Activated naive CD8-positive, alpha-beta T cell treated with anti-CD3 and anti-CD28 coated beads, Interleukin-2, amount 10 ng/mL, durations not matched to agents 7 days and 5 days (primary cell): ENCODE measurements at places on chromosomes 2 and 18.
A peak's percentile ranks its signal among the peaks of the same experiment; 100 is the strongest.

- no peak for DNase-seq
These were observed 24.1 kb upstream of the PLEKHM3 start for GRCh38 chr2:208049441-208049840.

DNA sequence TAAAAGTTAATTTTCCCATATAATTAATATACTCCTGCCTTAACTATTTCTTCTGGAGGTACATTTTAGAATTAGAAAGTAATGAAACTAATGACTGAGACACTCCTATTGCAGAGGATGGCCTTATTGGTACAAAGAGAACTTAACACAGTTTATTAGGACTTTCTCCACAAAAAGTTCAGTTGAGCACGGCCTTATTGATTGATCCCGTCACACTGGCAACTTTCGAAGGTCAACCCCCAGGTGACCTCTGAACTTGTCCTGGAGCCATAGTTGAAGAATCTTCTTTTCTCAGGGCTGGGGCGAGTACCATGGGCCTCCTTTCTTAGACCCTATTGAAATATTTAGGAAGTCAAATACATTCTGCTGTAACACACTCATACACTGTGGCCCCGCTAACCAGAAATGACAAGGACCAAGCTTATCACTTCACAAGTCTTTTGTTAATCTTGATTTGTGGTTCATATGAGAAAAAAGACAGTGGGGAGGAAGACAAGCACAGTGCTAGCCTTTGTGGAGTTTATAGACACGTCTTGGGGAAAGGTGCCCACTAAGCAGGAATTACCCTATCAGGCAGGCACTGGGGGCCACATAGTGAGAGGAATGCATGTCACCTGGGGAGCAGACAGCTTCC lies 11.2 kb downstream of the SPP2 start:
- DNase-seq = no peak

GRCh38 chr2:82260521-82260920 lies 1956.0 kb upstream of the LRRTM1 start:
- no peak for DNase-seq

GRCh38 chr18:57175532-57175931 lies 28.6 kb downstream of the BOD1L2 start:
- DNase-seq = no peak

- no peak for DNase-seq
These were observed 127.0 kb downstream of the CCBE1 start for GRCh38 chr18:59570101-59570775.

DNA sequence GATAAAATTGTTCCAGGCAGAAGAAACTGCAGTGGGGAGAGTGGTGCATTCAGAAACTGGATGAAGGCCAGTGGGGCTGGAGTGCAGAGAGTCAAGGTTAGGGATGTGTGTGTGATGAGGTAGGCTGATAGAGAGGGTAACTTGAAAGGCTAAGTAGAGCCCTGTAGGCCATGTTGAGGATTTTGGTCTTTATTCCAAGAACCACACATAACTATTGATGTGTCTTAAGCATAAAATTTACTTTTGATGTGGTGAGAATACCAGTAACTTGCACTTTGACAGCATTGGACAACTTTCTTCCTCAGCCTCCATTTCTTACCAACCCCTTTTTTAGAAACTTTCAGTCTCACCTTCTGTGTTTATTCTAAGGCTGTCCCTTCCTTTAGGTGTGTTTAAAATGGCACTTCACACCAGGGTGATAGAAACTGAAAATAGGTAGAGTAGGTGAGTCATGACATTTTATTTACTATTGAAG lies 22.6 kb downstream of the MTX2 start:
- DNase-seq = no peak

- no peak for DNase-seq
These were observed 20.9 kb upstream of the CCBE1 start for GRCh38 chr18:59718108-59718463.

DNA sequence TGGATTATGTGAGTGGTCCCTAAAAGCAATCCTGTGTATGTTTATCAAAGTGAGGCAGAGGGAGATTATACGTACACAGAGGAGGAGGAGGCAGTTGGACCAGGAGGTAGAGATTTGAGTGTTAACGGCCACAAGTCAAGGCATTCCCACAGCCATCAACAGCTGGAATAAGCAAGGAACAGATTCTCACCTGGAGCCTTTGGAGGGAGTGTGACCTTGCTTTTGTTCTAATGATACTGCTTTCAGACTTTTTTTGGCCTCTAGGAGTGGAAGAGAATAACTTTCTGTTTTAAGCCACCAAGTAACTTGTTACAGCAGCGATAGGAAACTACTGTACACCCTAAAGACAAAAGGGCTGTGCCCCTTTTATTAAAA lies 18.1 kb downstream of the LCLAT1 start:
- DNase-seq = no peak

- DNase-seq = no peak
These were observed 49.4 kb upstream of the LRRTM4 start for GRCh38 chr2:77571545-77571944.

DNA sequence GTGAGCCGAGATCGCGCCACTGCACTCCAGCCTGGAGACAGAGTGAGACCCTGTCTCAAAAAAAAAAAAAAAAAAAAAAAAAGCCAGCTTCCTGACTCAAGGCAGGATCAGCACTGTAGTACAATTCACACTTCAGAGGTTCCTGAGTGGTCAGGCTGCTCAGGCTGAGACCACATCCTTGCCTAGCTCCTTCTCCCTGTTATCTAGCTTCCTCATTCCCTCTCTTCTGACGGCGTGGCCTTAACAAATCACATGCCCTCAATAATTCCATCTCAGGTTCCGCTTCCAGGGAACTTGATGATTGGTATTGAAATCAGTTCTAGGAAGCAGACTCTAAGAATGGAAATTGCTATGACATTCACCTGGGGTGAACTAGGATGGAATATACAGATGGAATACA lies 29.8 kb upstream of the KDM3A start:
- DNase-seq = no peak

DNA sequence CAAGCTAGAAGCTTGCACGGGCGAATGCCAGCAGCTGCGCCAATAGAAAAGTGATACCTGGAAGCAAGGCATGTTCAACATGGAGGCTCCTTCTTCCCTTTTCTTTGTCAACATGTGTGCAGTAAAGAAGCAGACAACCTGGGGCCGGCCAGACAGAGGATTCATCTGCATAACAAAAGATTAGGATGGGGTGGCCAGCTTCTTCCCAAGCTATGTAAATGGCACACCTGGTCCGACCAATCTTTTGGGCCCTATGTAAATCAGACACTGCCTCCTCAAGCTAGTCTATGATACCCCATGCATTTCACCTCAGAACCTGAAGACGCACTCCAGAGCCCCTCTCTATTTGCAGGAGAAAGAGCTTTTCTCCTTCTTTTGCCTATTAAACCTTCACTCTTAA lies 66.4 kb upstream of the TGFA start:
- no peak for DNase-seq

DNA sequence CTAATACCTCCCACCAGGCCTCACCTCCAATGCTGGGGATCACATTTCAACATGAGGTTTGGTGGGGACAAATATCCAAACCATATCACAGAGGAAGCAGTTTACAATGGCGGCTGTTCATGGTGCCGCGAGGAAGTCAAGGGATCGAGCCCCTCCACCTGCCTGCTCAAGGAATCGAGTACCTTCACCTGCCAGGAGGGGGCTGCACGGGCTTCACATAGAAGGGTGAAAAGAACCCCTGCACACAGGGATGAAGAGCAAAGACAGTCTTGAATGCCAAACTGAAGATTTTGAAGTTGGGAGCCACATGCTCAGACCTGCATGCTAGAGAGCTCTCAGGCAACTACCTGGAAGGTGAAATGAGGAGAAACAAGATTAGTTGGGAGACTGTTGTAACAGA lies 110.3 kb downstream of the KCNF1 start:
- DNase-seq = no peak

DNA sequence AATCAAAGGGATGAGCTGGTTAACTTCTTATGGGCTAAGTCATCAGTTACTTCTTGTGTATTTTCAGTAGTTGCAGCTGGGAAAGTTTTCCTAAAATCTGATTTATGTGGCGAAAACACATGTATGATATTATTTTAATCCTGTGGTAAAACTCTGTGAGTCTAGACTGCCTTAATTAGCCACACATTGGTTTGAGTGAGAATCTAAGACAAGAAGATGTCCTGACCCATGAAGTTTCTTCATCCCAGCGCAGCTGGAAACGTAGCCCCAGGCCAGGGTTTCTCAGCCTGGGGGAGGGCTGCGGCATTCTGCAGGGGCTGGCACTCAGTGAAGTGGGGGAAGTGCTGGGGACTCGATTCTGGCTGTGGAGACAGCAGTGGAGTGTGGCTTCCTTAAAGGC lies 44.7 kb upstream of the INHBB start:
- no peak for DNase-seq

DNA sequence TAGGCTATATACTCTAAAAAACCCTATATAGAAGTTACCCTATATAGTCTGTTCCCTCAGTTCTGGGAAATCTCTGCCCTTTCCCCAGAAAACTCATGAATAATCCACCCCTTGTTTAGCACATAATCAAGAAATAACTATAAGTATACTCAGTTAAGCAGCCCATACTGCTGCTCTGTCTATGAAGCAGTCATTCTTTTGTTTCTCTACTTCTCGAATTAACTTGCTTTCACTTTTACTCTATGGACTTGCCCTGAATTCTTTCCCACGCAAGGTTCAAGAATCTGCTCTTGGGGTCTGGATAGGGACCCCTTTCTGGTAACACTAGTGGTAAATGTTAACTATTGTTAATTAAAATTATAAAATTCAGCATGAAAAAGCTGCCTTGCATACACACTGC lies 17.4 kb upstream of the AP1S3 start:
- no peak for DNase-seq

DNA sequence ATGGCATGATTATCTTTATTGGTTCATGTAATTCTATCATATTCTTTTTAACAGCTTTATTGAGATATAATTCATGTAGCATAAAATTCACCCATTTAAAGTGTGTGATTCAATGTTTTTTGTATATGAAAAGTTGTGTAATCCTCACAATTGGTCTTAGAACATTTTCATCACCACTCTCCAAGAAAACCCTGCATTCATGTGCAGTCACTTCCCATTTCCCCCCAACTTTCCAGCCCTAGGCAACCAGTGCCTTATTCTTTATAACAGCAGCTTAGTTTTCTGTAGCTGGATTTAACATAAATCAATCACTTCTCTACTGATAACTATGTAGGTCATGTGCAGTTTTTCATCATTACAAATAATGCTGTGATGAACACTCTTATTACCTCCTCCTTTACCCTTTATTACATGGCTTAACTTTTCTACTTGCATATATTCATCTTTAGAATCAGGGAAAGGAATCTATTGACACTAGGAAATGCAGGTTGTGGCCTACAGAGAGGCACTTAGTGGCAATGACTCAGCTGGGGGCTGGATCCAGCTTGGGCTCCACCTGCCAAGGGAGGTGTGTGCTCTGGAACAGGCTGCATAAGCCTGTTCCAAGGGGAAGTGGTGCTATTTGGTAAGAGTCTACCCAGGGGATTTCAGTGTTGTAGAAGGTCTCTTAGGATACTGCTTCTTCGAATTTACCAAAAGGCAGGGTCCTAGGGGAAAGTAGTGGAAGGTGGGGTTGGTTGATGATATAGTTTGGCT lies 89.1 kb downstream of the ETAA1 start:
- no peak for DNase-seq

GRCh38 chr2:236136538-236136937 lies 31.6 kb downstream of the GBX2 start:
- no peak for DNase-seq

DNA sequence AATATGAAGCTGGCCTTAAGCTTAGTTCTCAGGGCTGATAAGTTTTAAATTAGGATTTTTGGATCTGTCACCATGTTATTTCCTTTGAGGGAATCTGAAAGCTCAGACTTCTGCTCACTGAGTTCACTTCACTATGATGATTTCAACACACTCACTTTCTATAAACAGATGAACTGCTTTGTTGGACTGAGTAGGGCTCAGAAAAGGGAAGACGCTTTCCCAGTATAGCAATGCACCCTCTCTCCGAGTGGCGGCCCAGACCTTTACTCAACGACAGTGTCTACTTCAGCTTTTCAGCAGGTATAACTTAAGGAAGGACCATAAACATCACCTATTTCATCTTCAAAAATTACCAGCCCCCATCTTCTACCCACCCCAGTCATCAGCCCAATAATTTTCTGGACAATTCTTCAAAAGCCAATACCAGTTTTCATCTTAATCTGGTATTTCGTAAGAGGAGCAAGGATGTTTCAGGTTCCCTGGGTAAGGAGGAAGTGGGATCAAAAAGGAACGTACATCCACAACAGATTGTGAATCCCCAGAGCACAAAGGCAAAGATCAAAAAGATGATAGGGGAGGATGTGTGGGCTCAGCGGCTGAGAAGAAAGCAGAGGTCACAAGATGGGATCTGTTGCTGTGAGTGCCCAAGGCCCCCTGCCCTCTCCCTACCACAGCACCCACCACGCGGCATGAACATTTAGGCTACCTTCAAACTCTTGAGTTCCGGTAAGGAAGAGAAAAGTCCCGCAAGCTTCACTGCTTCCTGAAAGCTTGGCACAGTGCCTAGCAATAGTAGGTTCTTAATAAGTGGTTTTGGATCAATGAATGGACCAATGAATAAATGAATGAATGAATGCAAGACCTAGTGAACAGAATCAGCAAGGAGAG lies 41.9 kb downstream of the LPIN2 start:
- DNase-seq = no peak

- peak; percentile 74 for DNase-seq
These were observed at the start of gene CHN1 for GRCh38 chr2:175004980-175005732. Gene CHN1 (minus strand): TSS chr2:175005381. CDS start chr2:175004912, 469 bp downstream.

DNA sequence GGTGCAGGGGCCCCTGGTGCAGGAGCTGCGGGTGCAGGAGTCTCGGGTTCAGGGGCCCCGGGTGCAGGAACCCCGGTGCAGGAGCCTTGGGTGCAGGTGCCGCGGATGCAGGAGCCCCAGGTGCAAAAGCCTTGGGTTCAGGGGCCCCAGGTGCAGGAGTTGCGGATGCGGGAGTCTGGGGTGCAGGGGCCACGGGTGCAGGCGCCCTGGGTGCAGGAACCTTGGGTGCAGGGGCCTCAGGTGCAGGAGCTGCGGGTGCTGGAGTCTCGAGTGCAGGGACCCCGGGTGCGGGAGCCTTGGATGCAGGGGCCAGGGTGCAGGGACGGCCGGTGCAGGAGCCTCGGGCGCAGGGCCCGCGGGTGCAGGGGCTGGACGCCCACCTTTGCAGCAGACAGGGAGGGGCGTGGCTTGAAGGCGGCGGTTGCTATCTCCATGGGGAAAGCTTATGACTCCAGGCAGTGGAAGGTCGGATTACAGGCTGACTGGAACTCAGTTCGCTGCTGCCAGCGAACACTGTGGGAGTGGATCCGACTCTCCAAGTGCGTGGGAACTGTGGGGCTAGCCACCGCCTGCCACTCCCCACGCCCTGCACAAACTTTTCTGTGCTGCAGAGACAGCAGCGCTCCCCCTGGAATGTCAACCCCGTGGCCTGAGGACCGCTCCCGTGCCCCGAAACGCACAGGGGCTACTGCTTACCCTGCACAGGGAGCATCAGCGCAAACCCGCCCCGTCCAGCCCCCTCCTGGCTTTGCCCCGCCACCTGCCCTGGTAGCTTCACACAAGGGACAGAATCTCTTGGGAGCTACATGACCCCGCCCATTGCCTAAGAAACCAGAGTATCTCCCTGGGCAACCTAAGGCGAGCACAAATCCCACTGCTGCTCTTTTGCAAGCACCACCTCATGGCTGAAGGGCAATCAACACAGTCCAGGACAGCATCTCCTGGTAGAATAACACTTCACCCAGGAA lies 40.3 kb downstream of the COPS9 start:
- DNase-seq = no peak

- no peak for DNase-seq
These were observed 2.3 kb downstream of the SFXN5 start for GRCh38 chr2:73069041-73069854.
